ENCODE measurements at places on chromosomes 12 and 14.

GRCh38 chr12:54261815-54262402 is 18.0 kb downstream of the CBX5 start:
- DNase-seq, result no peak

DNA sequence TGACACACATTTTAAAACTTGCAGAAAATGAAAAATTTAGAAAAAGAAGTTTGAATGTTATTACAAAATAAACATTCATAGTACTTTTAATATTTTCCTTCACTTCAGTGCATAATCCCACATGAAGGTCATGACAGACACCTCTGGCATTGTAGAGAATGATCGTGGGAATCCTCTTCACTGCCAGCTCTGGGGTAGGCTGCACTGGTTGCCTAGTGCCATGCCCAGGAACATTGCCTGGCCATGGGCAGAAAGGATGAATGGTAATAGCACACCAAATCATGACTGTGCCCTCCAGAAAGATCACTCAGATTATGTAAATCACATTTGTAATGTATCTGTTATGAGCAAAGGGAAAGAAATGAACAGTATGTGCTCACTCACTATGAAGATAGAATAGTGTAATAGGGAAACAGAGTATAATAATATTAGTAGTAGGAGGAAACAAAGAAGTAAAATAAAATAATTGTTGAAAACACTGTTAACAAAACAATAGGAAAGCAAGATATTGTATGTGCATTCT is 161.6 kb downstream of the PLCZ1 start:
- DNase-seq, result no peak

- no peak for DNase-seq
Measured at GRCh38 chr12:124727264-124727800, 136.3 kb downstream of the SCARB1 start.

DNA sequence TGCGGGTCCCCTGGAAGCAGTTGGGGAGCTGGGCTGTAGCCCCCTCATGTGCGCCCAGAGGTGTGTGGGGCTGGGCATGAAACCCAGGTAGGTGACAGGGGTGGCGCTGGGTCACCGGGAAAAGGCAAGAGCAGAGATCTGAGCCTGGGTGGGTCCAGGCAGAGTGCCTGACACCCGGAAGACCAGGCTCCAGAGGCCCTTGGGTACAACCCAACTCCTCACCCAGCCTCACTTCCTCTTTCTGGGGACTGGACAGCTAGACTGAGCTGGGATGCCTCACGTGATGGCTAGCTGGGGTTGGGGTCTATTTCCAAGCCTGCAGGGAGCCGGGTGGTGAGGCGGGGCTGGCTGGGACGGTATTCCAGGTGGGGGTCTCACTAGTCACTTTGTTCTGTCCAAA is 16.3 kb upstream of the CYP46A1 start:
- DNase-seq, result no peak

GRCh38 chr14:77059276-77059915 is 30.9 kb upstream of the IRF2BPL start:
- no peak for DNase-seq

- DNase-seq, result no peak
Measured at GRCh38 chr12:1926251-1926657, 7.8 kb upstream of the CACNA2D4 start.

DNA sequence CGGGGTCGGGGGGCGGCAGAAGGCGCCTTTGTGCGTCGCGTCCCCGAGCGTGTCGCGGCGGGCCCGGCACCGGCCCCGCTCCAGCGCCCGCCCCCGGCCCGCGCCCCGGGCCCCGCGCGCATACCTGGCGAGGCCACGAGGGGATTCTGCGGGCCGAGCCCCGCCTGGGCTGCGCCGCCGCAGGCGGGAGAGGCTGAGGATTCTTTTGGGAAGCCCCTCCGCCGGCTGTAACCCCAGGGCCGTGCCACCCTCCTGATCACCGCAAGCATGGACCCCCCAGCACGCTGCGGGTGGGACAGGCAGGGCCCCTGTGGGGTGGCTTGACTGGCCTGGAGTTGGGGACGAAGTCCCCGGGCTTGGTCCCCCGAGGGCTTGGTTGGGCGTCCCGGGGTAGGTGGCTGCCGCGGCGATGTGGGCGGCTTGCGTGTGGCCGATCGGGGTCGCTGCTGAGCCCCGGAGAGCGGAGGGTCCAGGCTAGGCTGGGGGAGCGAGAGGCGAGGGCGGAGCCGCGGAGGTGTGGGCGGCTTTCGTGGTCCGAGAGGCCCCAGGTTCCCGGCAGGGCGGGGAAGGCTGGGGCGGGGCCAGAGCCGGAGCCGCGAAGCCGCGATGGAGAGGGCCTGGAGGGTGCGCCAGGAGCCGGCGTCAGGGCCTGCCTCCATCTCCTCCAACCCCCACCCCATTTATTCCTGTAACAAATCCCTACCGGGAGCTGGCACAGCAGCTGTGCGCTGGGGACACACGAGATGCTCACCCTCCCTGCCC is 28.4 kb upstream of the GPR132 start:
- peak; percentile 83 for DNase-seq

DNA sequence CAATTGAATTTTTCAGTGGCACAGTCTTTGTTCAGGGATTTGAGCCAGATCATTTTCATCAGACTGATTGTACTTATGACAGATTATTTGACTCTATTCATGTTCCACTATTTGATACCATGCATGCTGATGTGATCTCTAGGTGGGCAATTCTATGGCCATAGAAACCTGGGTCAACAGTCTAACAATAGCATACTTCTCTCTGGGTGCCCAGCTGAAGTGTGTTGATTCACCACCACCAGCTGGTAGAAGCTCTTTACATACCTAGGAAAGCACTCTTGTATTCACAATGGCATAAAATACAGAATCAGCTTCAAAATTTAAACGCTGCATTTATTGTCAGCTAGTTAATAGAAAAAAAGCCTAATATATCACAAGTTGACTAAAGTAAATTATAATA is 90.2 kb upstream of the TMTC2 start:
- no peak for DNase-seq

- DNase-seq, result no peak
Measured at GRCh38 chr12:793711-794110, 41.3 kb downstream of the WNK1 start.

GRCh38 chr12:54360717-54361456 is 3.4 kb downstream of the GPR84 start:
- peak; percentile 66 for DNase-seq

DNA sequence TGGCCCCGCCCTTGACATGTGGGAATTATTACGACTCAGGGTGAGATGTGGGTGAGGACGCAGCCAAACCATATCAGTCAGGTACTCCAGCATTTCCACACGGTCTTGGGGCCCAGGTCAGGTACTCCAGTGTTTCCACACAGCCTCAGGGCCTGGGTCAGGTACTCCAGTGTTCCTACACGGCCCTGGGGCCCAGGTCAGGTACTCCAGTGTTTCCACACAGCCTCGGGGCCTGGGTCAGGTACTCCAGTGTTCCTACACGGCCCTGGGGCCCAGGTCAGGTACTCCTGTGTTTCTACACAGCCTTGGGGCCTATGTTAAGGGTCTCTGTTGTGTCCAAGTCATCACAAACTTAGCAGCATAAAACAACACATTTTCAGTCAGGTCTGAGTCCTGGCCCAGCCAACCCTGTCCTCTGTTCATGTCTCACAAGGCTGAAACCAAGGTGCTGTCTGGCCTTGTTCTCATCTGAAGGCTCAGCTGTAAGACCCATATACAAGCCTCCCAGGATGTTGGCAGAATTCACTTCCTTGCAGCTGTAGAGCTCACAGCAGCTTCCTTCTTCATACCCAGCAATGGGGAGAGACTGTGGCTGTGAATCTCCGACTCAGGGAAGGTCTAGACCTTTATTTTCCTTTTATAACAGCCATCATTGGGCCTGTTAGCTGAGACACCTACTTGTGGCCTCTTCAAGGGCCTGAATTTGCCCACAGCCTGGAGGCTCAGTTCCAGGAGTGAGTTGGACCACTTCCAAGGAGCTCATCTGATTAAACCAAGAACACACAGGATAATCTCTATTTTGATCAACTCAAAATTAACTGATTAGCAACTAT is 107.6 kb upstream of the SFSWAP start:
- no peak for DNase-seq

DNA sequence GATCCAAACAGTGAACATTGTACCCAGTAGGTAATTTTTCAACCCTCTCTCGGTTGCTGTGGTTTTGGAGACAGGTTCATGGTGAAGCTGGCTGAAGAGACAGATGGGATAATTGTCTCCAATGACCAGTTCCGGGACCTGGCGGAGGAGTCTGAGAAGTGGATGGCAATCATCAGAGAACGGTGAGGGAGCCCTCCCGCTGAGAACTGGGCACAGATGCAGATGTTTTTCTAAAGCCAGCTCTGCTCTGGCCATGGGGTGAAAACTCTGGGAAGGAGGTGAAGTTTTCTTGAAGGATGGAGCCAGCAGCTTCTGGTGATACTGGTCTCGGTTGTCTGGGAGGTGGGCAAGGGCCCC is 6.2 kb downstream of the KHNYN start:
- no peak for DNase-seq

GRCh38 chr14:100425429-100425827 is 102.3 kb downstream of the SLC25A47 start:
- no peak for DNase-seq

DNA sequence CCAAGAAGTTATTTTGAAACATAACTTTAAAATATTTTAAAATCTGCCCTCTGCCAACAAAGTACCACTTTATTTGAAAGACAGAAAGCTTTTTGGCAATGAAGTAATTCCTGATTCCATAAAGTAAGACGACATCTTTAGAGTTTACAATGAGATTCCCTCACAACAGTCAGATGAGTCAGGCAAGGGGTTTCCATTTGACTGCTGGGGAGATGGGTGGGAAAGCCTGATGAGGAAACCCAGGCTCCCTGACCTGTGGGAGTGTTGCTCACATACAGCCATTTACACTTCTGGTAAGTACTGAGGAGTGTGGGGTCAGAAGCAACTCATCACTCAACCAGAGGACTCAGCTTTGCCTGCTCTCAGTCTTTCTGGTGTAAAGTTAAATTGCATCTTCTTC is 10.2 kb downstream of the KITLG start:
- DNase-seq, result no peak

DNA sequence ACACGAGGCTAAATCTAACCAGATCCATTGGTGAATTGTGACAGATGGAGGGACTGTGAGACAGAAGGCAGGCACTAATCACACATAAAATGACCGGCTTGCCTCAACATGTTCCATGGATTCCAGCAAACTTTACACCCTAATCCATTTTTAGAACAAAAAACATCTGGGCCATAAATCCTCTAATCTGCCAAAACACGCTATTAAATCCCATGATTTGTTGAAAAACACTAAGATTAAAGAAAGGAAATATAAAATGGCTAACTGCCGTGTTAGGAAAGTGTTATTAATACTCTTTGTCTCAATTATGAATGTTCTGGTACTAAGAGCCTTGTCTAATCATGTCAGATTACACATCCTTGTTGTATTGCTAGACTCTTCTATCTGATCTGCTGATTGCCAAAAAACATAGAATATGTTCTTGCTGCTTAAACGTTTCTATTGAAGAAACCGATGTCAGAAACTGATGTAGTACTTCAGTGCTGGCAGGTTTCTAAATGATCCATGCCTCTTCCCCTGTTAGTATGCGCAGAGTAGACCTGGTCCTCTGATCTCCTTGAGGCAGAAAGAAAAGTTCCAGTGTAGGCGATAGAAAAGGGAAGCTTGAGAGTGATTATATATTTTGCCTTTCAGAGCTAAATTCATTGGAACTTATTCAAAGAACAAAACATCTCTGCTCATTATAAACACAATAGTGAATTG is 384.9 kb downstream of the SOX5 start:
- no peak for DNase-seq

GRCh38 chr14:69693145-69693544 is 73.8 kb upstream of the SRSF5 start:
- no peak for DNase-seq

- no peak for DNase-seq
Measured at GRCh38 chr12:107436376-107436775, 249.2 kb upstream of the PWP1 start.

DNA sequence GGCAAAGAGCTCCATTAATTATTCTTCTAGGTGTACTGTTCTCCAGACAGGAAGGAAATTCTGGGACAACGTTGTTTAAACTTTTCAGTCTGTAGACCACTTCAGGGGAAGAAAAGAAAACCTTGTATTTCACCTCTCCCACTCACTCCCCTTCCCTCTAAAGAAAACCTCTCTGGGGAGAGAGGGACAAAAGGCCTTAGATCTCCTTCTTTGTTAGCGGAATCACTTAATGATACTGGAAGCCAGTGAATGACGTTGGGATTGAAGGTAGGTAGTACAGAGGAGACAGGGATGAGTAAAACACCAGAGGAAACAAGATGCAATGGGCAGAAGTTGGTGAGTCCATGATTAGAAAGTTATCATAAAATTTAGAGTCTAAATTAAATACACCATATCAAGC is 38.7 kb upstream of the SGPP1 start:
- no peak for DNase-seq

DNA sequence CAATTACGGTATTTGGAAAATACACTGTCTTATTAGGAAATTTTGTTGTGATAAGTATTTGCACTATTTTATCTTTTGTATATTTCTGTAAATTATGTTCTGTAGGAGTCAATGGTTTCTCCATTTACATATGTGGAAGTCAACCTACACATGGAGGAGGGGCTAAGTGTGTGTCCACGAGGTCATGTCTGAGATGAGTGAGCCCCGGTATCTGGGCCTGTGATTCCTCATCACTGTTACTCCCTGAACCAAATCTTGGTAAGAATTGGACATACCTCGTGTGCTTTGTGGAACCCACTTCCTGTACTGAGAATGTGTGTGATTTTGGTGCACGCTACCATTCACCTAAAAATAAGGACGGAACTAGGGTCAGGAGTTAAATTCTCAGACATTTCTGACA is 1105.5 kb downstream of the TMEM121 start:
- DNase-seq, result no peak

GRCh38 chr12:67681105-67681778 is 32.7 kb downstream of the DYRK2 start:
- no peak for DNase-seq

DNA sequence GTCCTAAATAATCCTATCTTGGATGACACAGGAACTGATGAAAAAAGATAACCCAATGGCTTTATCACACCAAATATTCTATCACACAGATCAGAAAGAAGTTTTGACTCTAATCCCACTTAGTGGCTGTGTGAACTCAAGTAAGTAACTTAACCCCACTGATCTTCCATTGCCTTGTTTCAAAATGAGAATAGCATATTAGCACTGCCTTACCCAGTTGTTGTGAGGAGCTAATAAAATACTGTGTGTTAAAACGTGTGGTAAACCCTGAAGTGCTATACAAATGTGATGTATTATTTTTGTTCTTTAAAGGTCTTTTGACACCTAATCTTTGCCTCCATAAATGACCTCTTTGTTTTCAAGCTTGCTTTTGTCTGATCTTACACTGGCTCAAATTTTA is 60.9 kb upstream of the ARID2 start:
- no peak for DNase-seq

GRCh38 chr14:102220031-102220430 is 80.3 kb downstream of the WDR20 start:
- no peak for DNase-seq
